Type B pancreatic cell (in vitro differentiated cells): ENCODE measurements at places on chromosomes 13 and 19.

- no peak for DNase-seq
These were observed 1703.3 kb upstream of the SLC10A2 start for GRCh38 chr13:104769545-104769944.

- no peak for DNase-seq
These were observed 411.4 kb downstream of the LIG4 start for GRCh38 chr13:107803822-107804495.

DNA sequence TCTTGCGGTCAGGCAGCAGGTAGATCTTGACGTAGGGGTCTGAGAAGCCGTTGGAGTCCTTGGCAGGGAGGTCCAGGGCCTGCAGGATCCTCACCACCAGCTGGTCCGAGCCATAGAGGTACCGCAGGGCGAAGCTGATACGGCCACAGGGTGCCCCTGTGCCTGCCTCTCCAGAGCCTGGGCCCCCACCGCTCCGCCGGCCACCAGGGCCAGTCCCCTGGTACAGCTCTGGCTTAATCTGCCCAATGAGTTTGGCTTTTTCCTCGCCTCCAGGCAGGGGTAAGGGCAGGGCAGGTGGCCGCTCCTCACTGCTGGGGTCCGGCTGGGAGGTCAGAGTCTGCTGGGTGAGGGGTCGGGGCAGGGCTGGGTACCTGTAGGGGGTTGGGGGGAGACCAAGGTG, 9.9 kb downstream of the SYT3 start:
- DNase-seq: no peak

DNA sequence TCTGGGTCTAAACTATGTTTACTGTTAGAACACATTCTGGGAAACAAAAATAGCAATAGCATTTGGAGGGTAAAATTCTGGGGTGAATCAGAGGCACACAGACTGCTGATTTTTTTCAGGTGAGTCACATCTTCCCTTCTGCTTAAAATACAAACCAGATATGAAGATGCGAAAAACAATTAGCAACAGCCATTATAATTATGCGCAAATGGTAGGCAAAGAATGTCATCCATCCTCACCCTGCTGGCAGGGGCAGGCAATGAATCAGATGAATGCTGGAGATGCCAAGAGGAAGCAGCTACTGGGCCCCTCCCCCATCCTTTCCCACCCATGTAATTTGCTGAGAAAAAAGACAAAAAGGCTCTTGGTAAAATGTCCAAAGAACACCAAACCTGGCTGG, 282.9 kb downstream of the KLF5 start:
- no peak for DNase-seq

DNA sequence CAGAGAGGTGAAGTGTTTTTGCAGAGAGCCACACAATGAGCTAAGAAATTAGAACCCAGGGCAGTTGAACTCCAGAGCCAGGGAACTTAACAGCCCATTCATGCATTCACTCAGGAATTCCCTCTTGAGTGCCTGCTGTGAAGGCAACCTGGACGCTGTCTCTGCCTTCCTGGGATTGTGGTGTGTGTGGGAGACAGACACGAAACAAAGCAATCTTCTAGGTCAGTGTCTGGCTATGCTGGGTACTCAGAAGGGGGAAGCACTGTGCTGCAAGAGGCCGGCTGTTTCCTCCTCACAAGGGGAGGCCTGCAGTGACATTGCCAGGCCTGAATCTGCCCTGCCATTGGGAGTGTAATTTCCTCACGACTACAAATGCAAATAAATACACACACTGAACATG, 9.7 kb downstream of the BCKDHA start:
- no peak for DNase-seq
